Osteocyte (in vitro differentiated cells): ENCODE measurements at places on chromosomes 7 and 10. TPM values are rescaled to one million over a fixed set of nuclear protein-coding genes. Genes with fewer than 3 reads are reported as not detected.

DNA sequence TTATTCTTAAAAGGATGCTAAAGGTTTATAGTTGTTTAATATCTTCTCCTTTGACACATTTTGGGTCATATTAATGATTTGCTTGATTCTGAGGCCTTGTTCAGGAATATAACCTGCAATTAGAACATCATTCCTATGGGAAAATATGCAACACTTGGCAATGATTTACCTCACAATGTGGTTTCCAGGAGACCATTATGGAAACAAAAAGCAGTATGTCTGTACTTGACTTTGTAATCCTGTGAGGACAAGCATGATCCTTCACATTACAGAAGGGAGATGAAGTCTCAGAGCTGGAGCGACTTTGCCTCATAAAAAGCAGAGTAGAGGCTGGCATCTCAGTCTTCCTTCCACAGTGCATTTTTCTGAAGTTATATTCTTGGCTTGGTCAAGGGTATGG lies 57.0 kb upstream of the CDCA7L start:
- no peak overlapping the region for H3K4me3 ChIP-seq
- peaks cover 4% of the 10 kb centered on the region for H3K4me1 ChIP-seq
- H3K36me3 ChIP-seq = no peaks in the 10 kb centered on the region
- H3K27ac ChIP-seq = no peak overlapping the region
- peaks cover 28% of the 10 kb centered on the region for H3K27me3 ChIP-seq
- no peak for DNase-seq

- H3K27ac ChIP-seq = no peak overlapping the region
- no peak for DNase-seq
- peaks cover 8% of the 10 kb centered on the region for H3K27me3 ChIP-seq
These were observed 208.7 kb upstream of the PRKCQ start for GRCh38 chr10:6788731-6789130.

AGBL3 gene
- total RNA-seq = 1.2 and 1.3 TPM in 2 replicates

RRP12 gene
- 27.0 and 30.1 TPM in 2 replicates for total RNA-seq

HOXA9 gene
- not detected in 2 replicates for total RNA-seq

TUBAL3 gene
- not detected in 2 replicates for total RNA-seq

AUTS2 gene
- 65.3 and 80.6 TPM in 2 replicates for total RNA-seq

NUTM2B gene
- 1.3 and 1.5 TPM in 2 replicates for total RNA-seq

DNA sequence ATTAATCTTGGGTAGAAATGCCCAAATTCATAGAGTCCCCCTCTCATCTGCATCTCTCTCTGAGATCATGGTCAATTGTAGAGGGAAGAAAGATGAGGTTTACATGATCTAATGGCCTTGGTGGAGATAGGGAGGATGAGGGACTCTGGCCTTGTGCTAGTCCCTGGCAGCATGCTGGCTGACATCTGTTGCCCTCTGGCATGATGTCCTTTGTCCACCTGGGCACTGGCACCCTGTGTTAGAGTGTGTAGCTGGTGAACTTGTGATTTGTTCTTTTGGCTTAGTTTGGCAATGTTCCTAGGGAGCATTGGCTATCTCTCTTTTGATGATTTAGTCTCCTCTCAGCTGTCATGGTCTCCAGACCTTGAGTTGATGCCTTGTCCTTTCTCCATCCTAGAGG lies 103.2 kb downstream of the DYNC1I1 start:
- H3K36me3 ChIP-seq = peaks cover 80% of the 10 kb centered on the region
- peaks cover 35% of the 10 kb centered on the region for H3K4me1 ChIP-seq
- no peak overlapping the region for H3K4me3 ChIP-seq

DNA sequence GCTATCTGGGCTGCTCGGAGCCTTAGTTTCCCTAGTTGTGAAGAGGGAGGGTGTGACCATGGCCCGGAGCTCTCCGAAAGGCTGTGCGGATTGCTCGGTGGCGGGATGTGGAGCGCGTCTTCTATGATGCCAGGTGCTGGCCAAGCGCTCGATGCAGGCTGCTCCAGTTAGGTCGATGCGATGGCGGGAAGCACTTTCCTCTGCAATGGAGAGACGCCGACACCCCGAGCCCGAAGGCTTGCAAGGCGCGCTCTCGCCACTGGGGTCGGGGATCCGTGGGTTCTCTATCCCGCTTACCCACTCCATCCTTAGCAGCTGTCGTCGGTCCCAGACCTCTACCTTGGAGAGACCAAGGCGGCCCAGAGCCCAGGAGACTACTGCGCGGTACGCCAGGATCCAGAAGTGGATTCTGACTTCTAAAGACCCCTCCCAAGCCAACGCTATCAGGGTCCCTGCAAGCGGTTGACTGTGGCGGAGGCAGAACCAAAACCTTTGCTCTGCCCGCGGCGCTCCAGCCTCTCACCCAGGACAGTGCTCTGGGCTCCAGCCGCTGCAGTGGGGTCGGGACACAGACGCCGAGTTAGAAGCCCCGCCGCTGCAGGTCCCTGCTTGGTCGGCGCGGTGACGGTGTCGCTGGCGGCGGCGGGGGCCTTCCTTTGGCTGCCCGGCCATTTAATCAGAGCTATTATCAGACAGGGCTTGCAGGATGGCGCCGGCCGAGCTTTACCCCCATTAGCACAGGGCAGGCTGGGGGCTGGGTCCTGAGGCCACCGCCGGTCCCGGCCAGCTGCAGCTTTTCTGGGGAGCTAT lies 7.8 kb upstream of the TBX20 start:
- no peak for DNase-seq
- H3K27ac ChIP-seq = no peak overlapping the region
- H3K36me3 ChIP-seq = peaks cover 3% of the 10 kb centered on the region
- H3K4me3 ChIP-seq = no peak overlapping the region
- peaks cover 7% of the 10 kb centered on the region for H3K4me1 ChIP-seq
- peaks cover 81% of the 10 kb centered on the region for H3K27me3 ChIP-seq

GRCh38 chr7:114534953-114535352 lies 120.3 kb downstream of the FOXP2 start:
- no peak for DNase-seq
- no peak overlapping the region for H3K27ac ChIP-seq
- peaks cover 6% of the 10 kb centered on the region for H3K36me3 ChIP-seq
- H3K4me3 ChIP-seq = no peak overlapping the region

MEST gene
- total RNA-seq = 367 and 380 TPM in 2 replicates

GRCh38 chr7:158067931-158068482 lies 519.6 kb downstream of the PTPRN2 start:
- H3K27me3 ChIP-seq = no peaks in the 10 kb centered on the region
- no peaks in the 10 kb centered on the region for H3K36me3 ChIP-seq
- no peaks in the 10 kb centered on the region for H3K4me1 ChIP-seq
- H3K27ac ChIP-seq = no peak overlapping the region
- no peak for DNase-seq
- H3K4me3 ChIP-seq = no peak overlapping the region

- no peak overlapping the region for H3K4me3 ChIP-seq
- H3K36me3 ChIP-seq = no peaks in the 10 kb centered on the region
- H3K27me3 ChIP-seq = peaks cover 14% of the 10 kb centered on the region
- no peak overlapping the region for H3K27ac ChIP-seq
These were observed 84.2 kb downstream of the STRA8 start for GRCh38 chr7:135317676-135318325.

DNA sequence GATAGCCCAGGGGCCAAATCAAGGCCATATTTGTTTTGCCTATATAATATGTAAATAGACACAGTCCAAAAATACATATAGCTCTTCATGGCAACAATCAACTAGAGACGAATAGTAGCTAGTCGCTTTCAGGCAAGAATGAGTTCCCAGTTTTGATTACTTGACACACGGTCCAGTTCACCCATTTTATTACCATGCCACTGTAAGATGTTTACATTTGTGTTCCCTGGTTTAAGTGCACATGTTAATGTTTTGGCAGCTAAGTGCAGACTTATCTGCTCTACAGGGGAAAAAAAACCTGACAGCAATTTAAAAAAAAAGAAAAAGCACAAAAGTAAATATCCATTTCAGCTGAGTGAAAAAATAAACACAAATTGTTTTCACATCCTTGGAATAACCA lies 213.1 kb downstream of the TPK1 start:
- no peak overlapping the region for H3K27ac ChIP-seq
- H3K27me3 ChIP-seq = no peaks in the 10 kb centered on the region
- H3K4me1 ChIP-seq = no peaks in the 10 kb centered on the region
- no peaks in the 10 kb centered on the region for H3K36me3 ChIP-seq
- DNase-seq = no peak

BEND7 gene
- total RNA-seq = 6.7 and 12.4 TPM in 2 replicates

DNA sequence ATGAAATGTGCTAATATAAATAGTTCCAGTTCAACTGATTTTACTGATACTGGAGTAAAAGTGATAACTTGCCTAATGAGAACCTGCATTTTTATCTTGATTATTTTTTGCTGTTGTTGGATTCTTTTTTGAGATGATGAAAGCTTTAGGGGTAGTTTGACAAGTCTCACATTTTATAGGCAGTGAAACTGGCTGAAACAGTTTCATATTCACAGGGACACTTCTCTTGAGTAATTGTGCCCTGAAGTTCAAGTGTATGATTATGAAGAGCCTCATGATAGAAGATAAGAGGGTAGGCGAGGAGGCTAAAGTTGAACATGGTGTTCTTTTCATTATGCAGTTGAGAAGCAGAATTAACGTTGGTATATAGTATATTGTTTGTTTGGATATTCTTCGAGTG lies 5.1 kb downstream of the AUTS2 start:
- H3K4me3 ChIP-seq = no peak overlapping the region
- no peaks in the 10 kb centered on the region for H3K36me3 ChIP-seq
- H3K27ac ChIP-seq = no peak overlapping the region
- no peaks in the 10 kb centered on the region for H3K27me3 ChIP-seq
- H3K4me1 ChIP-seq = peaks cover 8% of the 10 kb centered on the region
- DNase-seq = no peak

GRCh38 chr10:130843051-130843653 lies 468.4 kb downstream of the TCERG1L start:
- no peaks in the 10 kb centered on the region for H3K4me1 ChIP-seq
- no peaks in the 10 kb centered on the region for H3K36me3 ChIP-seq
- no peak for DNase-seq
- H3K27ac ChIP-seq = no peak overlapping the region
- no peaks in the 10 kb centered on the region for H3K27me3 ChIP-seq
- H3K4me3 ChIP-seq = no peak overlapping the region

GRCh38 chr10:108631332-108631731 lies 1292.0 kb downstream of the XPNPEP1 start:
- no peaks in the 10 kb centered on the region for H3K36me3 ChIP-seq
- H3K27me3 ChIP-seq = no peaks in the 10 kb centered on the region
- DNase-seq = no peak
- no peaks in the 10 kb centered on the region for H3K4me1 ChIP-seq
- H3K4me3 ChIP-seq = no peak overlapping the region

DNA sequence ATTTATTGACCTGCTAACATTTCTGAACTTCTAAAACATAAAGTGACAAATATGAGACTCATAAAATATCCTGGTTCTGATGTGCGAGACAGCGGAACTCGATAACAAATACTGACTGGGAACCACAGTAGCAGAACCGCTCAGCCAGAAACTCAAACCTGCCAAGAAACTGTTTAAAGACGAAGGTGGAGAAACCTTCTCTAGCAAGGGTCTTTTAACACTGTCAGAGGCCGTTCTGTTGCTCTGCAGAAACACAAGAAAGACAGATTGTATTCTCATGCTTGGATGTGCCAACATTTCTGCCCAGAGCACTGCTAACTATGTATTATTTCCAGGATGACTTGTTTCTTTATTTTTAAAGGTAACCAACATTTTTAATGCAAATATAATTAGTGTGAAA lies 514.8 kb upstream of the ADARB2 start:
- no peak for DNase-seq
- H3K4me1 ChIP-seq = peaks cover 8% of the 10 kb centered on the region
- no peaks in the 10 kb centered on the region for H3K36me3 ChIP-seq

CCL26 gene
- total RNA-seq = not detected in 2 replicates

GRCh38 chr10:20776384-20777118 lies 120.6 kb downstream of the NEBL start:
- no peak for DNase-seq
- peaks cover 14% of the 10 kb centered on the region for H3K27me3 ChIP-seq
- no peak overlapping the region for H3K4me3 ChIP-seq
- no peak overlapping the region for H3K27ac ChIP-seq
- H3K36me3 ChIP-seq = no peaks in the 10 kb centered on the region
- no peaks in the 10 kb centered on the region for H3K4me1 ChIP-seq

DNA sequence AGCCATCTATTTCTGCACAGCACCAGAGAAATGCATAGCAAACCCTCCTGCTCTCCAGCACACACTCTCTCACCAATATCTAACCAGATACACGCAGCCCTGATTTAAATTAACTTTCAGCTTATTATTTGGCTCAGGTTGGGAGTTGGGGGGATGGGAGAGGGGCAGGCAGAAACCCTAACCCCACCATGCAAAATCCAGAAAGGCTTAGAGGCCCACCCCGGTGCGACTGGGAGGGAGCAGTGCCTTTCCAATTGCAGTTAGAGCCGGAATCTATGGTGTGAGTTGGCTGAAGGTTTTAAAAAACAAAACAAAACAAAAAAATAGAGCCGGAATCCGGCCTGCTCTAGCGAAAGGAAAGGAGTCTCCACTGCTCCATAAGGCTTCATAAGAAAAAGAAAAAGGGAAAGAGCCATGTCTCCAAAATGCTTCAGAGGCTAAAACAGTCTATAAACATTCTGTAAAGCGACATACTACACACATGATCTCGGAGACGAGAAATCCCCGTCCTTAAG lies 2.9 kb downstream of the IGF2BP3 start:
- no peaks in the 10 kb centered on the region for H3K36me3 ChIP-seq
- H3K4me1 ChIP-seq = peaks cover 56% of the 10 kb centered on the region
- DNase-seq = no peak
- H3K27ac ChIP-seq = peak overlapping the region; percentile 93
- H3K4me3 ChIP-seq = peak overlapping the region; percentile 92

DNA sequence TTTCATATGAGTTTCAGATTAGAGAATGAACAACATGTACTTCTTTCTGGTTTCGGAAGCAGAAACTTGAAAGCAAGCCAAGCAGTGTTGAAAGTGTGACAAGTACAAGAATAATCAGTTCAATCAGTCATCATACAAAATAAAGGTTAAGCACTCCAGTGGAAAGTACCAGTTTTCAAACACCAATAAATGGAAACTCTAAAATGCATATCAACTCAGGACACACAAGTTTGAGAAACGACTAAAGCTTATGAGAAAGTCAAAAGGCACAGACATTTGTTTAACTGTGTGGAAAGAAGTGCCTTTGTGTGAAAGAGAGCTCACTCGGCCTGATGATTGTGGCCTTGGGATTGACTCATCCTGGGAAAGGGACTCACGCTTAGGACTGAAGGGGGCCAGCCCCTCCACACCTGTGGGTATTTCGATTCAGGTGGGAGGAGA lies 60.6 kb upstream of the AKR1C1 start:
- no peak overlapping the region for H3K27ac ChIP-seq
- H3K4me1 ChIP-seq = no peaks in the 10 kb centered on the region
- H3K4me3 ChIP-seq = no peak overlapping the region
- DNase-seq = no peak
- no peaks in the 10 kb centered on the region for H3K36me3 ChIP-seq

DNA sequence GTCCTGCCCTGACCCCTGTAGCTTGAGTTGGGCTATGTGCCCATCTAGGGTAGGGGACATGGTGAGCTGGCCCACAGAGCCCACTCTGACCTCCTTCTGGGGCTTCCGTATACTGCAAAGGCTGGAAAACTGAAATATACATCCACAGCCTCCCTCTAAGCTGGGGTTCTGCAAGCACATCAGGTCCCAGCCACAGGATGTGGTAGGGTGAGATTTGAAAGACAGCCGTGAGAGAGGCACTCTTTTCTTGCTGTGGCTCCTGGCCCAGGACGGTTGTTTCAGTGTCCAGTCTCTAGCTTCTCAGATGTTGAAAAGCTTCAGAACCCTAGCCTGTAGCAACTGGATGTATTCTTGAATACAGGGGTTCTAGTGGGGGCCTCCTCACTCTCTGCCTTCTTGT lies 60.1 kb upstream of the ADRB1 start:
- H3K27ac ChIP-seq = no peak overlapping the region
- no peak overlapping the region for H3K4me3 ChIP-seq
- H3K27me3 ChIP-seq = no peaks in the 10 kb centered on the region
- H3K4me1 ChIP-seq = peaks cover 5% of the 10 kb centered on the region
- DNase-seq = no peak
- H3K36me3 ChIP-seq = no peaks in the 10 kb centered on the region
